ENCODE measurements at places on chromosomes 1 and 21.
A peak's percentile ranks its signal among the peaks of the same experiment; 100 is the strongest.

DNA sequence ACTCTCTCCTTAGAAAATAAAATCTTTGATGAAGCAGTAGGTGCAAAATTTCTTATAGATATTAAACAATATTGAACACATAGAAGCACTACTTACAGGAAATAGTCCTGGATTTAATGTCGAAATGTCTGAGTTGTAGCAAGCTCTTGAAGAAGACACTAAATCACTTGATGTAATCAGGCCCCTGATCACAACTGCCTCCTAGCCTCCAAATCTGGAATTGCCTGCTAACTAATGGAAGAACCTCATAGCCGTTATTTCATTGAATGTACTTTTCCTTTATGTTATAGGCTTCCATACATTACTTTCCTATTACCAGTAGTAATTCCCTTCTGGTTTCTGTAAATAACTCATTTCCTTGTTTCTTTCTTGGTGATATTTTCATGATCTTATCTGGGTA is 675.7 kb upstream of the CHRM3 start:
- no peak for DNase-seq

DNA sequence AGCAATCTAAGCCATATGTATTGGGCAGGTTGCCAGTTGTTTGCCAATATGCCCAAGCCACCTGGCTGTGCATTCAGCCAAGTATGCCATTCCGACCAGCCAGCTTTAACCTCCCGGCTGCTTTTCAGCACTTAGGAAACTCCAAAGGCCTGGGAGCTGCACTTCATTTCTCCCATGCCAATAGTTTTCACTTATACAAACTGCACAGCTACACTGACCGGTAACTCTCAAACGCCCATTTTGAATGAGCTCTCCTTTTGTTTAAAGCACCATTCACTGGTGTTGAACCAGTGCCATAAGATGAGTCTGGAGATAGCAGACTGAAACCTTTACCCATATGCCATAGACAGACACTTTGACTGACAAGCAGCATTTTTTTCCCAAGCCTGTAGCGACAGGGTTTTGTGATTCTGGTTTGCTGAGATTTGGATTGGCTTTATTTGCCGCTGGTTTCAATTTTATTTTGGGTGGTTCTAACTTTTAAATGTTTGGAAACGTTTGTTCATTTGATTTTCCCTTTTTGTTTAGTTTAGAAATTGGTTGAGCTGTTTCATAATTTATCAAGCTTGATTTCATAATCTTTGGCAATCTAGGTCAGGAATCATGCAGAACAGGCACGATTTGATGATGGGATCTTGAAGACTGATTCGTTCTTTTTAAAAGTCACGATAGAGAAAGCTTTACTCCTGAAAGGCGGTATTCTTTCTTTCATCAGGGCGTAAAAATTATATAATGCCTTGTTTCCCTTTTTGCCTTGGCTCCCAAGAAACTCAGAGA is 144.6 kb downstream of the NFIA start:
- DNase-seq: no peak

GRCh38 chr1:193558491-193559028 is 372.1 kb upstream of the B3GALT2 start:
- DNase-seq: no peak

GRCh38 chr21:17784180-17784598 is 35.0 kb downstream of the C21orf91 start:
- DNase-seq: no peak

DNA sequence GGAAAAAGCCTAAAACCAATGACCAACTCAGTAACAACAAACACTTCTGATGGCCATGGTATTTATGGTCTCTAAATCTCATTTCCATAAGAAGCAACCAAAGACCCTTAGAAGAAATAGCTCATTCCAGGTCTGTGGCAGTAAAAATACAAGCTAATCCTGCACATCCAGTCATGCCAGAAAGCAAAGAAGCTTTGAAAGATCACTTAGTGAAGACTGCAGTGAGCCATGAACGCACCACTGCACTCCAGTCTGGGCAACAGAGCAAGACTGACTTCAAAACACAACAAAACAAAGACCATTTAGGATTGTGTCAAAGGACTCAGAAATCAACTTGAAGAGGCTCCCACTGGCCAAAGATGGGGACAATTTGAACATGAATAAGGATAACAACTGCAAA is 18.4 kb upstream of the ELK4 start:
- no peak for DNase-seq

GRCh38 chr1:187310038-187310631 is 481.4 kb downstream of the PLA2G4A start:
- no peak for DNase-seq

DNA sequence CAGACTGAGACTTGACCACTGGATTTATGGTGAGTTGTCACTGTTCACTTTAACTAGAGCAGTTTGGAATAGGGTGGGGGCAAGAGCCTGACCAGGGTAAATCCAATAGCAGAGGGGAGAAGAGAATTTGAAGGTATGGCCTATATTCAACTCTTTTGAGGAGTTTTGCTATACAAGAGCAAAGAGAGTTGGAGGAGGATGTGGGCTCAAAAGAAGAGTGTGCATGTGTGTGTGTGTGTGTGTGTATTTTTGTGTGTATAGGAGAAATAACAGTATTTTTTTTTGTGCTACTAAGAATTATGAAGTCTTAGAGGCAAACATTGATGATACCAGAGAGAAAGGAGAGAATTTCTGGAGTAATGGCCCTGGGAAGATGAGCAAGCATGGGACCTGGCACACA is 164.8 kb upstream of the JUN start:
- DNase-seq: peak; percentile 22

DNA sequence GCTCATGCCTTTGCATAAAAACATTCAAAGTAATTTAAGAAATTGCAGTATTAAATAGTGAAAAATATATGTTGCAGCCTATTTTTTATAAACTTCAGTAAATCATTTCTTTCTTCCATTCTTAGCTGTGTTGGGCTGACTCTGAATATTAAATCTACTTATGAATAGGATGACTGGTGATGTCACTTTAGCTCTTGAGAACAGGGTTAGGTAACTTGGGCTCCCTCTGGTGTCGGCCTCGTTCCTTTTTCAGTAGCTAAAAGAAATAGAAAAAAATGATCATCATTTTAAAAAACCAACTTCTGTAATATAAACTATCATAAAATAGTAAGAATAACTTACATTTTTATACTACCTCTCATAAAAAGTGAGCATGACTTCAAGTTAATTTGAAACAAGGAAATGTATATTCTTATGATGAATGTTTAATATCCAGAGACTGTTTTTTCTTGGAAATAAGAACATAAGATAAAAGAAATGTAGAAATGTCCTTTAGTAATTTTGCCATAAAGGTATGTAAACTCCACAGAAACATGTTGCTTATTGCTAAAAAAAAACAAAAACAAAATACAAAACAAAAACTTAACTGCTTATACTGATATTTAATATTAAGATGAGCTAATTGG is 26.8 kb upstream of the NCAM2 start:
- no peak for DNase-seq

GRCh38 chr1:155698382-155699038 is 9.6 kb downstream of the DAP3 start:
- DNase-seq: no peak

DNA sequence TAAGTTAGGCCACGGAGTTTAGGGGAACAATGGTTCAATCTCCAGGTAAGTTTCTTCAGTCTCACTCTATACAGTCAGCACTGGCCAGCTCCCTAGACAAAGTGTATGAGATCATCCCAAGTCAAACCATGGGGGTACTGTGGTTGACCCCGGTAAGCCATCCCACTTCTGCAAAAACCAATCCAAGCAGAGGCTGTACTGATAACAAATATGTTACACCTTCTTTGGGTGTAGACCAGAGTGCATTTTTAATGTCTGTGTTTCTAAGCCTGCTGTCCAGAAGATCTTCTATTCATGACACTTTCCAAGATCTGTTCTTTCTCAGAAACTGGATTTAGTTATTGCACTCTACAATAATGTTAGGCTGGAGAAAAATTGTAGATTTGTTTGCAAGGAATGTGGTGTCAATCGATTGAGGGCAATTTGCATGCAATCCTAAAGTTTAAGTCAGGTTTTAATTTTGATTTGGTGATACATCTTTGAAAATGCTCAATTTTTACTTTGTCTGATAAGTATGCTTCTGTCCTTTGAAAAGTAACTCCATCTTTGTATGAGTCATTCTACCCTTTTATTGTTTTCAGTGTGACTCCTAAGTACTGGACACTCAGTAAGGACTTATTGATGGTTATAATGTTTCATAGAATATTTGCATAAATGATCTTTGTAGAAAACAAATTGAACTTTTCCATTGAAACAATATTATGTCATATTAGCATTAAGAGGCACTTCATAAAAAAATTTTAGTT is 152.4 kb downstream of the HLX start:
- no peak for DNase-seq

DNA sequence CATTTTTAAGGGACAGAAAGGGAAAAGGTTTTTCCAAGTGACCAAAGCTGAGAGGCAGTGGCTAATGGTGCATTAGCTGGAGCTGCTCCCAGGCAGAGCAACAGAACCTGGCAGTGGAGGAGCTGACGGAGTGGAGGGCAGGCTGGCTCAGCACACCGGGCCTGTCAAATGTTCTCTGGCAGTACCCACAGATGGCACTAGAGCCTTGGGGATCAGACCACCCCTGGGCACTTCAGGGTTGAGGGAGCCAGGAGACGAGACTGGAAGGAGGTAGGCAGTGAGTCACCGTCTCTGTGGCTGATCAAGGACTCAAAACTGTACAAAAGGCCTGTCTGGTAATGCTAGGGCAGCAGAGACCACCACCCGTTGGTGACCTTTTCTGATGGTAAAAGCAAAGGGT is 121.7 kb upstream of the KIAA0040 start:
- DNase-seq: no peak

- no peak for DNase-seq
Observed at GRCh38 chr1:225888289-225888897, 553 bp downstream of the LEFTY1 start.

GRCh38 chr1:160744199-160744851 is 5.3 kb downstream of the SLAMF7 start:
- DNase-seq: no peak

GRCh38 chr1:15618655-15619525 is 1.6 kb downstream of the DDI2 start:
- DNase-seq: peak; percentile 17

DNA sequence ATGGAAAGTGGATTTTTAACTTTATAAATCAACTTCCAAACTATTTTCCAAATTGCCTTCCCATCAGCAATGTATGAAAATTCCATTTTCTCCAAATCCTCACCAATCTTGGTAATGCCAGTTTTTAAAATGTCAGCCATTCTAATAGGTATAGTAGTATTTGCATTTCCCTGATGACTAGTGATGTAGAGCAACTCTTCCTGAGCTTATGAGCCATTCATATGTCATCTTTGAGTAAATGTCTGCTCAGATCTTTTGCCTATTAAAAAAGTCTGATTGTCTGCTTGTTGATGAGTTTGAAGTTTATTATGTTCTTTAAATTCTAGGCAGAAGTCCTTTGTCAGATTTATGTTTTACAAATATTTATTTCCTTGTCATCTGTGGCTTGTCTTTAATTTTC is 54.7 kb downstream of the KDM1A start:
- no peak for DNase-seq

DNA sequence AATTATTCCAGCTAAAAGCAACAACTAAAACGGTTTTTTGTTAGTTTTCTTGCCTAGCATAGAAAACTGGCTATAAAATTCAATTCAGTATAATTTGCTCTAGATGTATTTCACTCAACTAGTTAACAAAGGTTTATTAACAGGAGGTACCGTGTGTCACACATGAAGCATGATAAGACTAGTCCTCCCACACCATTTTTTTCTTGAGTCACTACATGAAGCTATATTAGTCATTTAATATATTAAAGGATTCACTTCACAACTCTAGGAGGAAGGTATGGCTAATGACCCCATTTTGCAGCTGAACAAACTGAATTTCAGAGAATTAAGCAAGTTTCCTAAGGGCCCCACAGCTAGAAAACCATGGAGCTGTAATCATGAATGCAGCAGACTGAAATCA is 307.8 kb upstream of the USP25 start:
- DNase-seq: no peak

DNA sequence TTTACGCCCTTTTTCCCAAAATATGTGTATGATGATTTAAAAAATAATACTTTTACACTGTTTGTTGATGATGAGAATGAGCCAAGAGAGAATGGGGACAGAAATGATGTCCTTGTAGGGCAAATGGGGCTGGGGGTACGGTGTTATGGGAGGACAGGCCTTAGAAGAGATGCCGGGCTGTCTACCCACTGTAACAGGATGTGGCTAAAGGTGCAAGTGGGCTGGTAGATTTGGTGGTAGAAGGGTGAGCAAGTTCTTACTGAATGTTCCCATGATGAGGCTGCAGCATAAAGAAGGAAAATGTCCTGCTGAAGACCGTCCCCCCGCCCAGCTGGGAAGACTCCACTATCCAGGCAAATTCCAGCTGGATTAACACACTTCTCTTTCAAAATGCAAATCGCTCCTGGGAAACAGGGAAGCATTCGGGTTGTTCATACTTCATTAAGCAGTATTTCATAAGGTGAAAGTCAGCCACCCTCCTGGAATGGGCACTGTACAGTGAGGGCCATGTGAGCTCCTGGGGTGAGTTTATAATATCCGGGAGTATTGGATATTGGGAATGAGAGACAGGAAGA is 14.0 kb downstream of the GPA33 start:
- no peak for DNase-seq

- DNase-seq: no peak
Observed at GRCh38 chr1:11229203-11229602, 33.1 kb downstream of the MTOR start.

- peak; percentile 46 for DNase-seq
Observed at GRCh38 chr1:12480748-12481362, 137.2 kb downstream of the DHRS3 start.

- no peak for DNase-seq
Observed at GRCh38 chr1:229025576-229025975, 245.3 kb upstream of the RAB4A start.

- DNase-seq: no peak
Observed at GRCh38 chr1:203188686-203189232, 2.3 kb upstream of the CHI3L1 start.

DNA sequence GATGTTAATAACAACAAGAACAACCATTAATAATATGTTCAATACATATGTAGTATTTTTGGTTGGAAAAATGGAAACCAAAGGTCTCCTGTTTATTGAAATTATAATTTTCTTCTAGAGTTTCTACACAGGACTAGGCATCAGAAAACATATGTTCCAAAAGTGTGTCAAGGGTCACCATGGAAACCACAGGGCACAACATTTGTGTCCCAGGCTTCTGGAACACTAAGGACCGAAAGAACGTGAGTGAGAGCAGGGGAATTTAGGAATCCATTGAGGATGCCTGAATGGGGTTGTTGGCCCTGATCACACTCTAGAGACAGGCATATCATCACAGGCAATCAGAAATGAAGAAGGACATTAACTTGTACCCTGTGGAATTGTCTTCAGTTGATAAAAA is 7.5 kb upstream of the CDC14A start:
- no peak for DNase-seq

GRCh38 chr1:86487811-86488141 is 19.0 kb downstream of the CLCA1 start:
- DNase-seq: no peak
